AG20443 (cell line): ENCODE measurements at places on chromosomes 13 and 19.

- no peak for DNase-seq
Measured at GRCh38 chr13:92232871-92233270, 834.5 kb downstream of the GPC5 start.

DNA sequence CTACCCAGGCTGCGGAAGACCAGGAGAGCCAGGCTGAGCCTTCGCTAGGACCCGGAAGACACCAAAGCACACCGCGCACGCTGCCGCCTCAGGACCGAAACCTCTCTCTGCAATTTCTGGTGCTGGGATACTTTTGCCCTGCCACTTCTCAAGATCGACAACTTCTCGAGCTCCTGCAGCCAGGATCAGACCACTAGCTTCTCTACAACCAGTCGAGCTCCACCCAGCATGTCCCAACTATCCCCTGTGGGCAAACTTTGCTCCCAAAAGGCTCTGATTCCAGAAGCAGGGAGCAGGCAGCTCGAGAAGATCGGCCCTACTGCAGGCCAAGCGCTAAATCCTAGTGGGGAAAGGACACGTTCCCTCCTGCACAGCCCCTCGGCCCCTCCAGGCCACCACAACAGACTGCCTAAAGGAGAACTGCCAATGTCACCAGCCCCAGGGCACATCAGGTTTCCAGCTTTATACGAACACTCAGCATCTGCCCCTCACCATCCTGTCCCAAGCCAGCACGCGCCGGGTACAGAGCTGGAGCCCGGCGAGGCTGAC lies 979 bp downstream of the AKAP8 start:
- DNase-seq = peak; percentile 69

DNA sequence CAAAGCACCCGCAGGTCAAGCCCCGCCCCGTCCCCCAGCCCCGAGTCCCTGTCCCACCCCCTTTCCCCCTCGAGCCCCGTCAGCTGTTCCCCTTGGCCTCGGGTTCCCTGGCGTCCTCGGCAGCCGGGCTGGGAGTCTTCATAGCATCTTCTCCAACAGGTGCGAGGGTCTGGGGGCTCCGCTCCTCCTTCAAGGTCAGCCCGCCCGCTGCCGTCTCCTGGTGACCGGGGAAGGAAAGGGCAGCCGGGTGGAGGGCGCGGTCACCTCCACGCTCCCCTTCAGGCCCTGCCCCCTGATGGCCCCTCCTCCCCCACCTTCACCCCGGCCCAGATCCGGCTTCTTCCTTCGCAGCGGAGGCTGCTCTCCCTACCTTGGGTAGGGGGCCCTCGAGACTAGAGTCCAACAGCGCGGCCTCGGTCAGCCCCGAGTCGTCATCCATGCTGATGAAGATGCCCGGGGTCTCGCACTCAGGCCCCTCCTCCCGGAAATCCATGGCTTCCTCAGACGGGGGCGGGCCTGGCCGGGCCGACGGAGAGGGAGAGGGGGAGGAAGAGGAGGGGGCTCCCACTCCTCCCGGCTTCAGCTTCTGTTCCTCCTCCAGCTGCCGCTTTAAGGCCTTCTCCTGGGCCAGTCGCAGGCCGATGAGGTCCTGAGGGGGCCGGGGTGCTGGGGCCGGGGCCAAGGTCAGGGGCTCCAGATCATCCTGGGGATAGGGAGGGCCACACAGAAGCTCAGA lies 541 bp upstream of the RSPH6A start:
- no peak for DNase-seq

GRCh38 chr13:31522396-31522795 lies 216.9 kb upstream of the RXFP2 start:
- no peak for DNase-seq

- no peak for DNase-seq
Measured at GRCh38 chr13:99257291-99257690, 888 bp downstream of the GPR18 start.

GRCh38 chr13:80227645-80228044 lies 113.3 kb downstream of the SPRY2 start:
- no peak for DNase-seq

DNA sequence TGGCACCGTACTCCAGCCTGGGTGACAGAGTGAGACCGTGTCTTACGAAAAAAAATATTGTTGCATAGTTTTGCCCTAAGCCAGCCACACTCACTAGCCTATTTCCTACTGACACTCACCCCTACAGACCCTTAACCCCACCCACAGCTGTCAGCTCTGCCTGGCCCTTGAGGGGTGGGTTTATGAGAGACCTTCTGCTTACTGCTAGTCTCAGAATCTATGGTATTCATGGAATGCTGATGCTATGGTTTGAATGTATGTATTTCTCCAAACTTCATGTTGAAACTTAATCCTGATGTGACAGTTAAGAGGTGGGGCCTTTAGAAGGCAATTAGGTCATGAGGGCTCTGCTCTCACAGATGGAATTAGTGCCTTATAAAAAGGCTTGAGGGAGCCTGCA lies 79.2 kb upstream of the LRCH1 start:
- DNase-seq = no peak

- DNase-seq = peak; percentile 77
Measured at GRCh38 chr13:20190481-20191310, 2.0 kb downstream of the GJB2 start.

- DNase-seq = no peak
Measured at GRCh38 chr19:32781280-32781679, 61.7 kb downstream of the TDRD12 start.

DNA sequence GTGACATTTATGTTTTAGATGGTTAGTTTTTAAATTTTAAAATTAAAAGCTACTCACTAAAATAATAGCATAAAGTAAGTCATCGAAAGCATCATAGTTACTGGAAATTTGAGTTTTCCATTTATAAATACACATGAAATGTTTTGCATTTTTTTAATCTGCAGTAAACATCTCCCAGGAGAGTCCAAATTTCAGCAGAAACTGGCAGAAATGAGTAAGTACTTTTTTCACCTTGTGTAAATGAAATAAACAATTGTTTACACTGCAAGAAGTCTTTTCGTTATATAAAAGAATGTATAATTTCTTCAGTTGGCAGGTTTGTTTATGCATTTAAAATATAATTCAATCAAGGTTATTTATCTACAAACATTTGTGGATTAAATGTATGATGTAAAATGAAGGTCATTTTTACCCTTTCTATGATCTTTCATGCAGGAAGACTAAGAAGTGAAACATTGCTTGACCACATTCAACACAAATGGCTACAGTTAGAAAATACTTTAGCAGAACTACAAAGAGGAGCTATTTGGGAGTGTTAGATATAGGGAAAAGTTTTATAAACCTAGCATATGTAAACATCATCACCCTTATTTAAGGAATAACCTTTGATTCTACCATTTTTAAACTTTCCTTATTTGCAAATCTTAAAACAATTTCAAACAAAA lies 55.6 kb downstream of the RCBTB2 start:
- DNase-seq = no peak

GRCh38 chr13:75829830-75830229 lies 193.7 kb downstream of the LMO7 start:
- no peak for DNase-seq
